ELF-1 (cell line): ENCODE measurements at places on chromosomes 2 and 18.
A peak's percentile ranks its signal among the peaks of the same experiment; 100 is the strongest.

DNA sequence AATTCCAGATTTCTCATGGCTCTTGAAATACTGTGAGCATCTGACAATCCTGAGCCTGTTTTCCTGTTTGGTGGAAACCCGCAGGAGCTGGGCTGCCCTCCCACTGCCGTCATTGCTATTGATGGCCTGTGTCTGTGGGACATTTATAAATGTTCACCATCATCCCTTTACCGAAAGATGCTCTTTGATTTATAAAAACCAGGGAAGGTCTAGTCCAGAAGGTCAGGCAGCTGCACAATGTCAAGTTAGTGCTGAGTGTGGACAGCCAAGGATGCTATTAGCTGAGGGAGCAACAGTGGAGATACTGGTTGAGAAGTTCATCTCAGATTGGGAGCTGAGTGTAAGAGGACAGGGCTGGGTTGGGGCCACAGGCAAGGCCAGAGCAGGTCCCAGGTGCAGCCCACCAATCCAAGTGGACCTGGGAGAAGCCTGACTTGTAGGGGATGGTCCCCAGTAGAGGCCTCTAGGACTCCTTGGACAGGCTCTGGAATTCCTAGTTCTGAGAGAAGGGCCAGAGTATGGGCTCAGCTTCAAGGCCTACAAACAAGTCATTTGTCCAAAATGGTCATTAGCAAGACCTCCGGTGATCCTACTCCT, 55.1 kb downstream of the COPS8 start:
- no peak for DNase-seq

DNA sequence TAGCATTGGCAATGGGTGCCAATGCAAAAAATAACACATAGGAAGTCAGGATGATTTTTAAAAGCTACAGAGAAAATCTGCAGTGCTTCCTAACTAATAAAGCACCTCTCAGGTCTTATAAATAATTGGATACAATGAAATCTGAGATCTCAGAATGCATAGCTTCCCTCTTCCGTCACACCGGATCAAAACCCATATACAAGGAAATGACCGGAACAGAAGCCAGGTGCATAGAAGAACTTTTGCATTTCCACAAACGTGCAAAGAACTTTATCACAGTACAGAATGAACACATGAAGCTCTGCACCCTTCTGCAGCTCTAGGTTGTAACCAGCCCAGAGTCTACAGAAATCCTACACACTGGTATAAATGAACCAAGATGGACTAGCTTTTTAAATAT, 145.4 kb downstream of the TCF4 start:
- DNase-seq: no peak

GRCh38 chr18:77065221-77065981, 67.2 kb downstream of the MBP start:
- DNase-seq: no peak

DNA sequence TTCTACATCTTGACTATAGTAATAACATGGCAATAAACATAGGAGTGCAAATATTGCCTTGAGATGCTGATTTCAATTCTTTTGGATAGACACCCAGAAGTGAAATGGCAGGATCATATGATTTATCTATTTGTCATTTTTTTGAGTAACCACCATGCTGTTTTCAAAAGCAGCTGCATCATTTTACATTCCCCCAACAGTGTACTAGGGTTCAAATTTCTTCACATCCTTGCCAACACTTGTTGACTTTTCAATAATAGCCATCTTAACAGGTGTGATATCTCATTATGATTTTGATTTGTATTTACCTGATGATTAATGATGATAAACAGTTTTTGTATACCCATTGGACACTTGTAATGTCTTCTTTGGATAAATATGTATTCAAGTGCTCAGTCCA, 90.8 kb downstream of the STRADB start:
- no peak for DNase-seq

GRCh38 chr2:16012626-16013358, 72.4 kb downstream of the MYCN start:
- DNase-seq: peak; percentile 77

DNA sequence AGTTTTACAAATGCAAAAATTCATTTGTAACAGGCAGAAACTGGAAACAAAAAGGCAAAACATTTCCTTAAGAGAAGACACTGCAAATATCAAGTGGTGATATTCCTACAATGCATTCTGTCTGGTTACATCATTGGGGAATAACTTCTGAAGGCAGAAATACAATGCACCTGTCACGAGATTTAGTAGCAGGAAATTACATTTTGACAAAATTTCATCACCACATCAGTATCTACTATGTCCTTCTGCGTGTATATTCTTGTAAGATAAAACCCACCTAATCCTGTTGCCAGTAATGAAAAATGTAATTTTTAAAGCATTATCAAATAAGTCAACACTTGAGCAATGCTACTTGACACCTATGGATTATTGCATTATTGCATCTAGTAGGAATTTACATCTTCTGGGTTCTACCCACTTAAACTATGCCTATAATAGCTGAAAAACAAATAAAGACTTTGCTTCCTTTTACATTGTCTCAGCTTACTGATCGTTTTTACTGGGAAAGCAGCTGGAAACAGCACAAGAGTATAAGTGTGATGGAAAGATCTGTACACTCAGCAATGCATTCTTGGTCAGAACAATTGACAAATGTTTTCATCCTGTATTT, 59.5 kb downstream of the IRS1 start:
- no peak for DNase-seq

- DNase-seq: no peak
Measured at GRCh38 chr2:187329586-187329985, 118.5 kb downstream of the CALCRL start.

DNA sequence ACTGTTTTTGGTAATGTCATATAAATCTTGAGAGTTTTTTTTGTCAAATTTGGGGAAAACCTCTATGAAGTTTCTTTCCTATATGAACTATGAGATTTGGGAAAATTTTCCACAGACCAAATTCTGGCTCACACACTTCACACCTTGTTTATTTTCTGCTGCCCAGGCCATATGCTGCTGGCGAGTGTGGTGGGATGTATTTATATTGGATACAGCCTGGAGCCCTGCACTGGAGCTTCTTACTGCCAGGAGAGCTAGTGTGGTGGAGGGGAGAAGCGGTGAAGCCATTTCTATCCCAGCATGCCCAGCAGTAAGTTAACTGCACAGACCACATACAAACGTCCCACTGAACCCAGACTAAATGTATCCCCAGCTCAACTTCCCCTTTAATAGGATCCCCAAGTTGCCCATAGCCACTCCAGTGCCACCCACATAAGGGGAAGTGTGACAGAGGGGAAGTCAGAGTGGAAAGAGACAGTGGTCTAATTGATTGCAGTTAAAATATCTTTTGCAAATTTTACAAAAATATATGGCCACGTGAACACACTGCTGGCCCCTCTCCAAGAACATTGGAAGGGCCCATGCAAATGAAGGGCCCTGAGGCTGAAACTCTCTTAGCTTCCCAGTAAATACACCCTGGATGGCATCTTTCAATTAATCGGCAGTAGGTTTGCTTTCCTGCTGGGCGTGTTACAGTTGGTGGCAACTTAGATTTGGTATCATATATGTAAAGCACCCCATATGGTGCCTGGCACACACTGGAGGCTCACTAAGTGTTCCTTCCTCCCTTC, 146.6 kb upstream of the ITGA6 start:
- DNase-seq: no peak

DNA sequence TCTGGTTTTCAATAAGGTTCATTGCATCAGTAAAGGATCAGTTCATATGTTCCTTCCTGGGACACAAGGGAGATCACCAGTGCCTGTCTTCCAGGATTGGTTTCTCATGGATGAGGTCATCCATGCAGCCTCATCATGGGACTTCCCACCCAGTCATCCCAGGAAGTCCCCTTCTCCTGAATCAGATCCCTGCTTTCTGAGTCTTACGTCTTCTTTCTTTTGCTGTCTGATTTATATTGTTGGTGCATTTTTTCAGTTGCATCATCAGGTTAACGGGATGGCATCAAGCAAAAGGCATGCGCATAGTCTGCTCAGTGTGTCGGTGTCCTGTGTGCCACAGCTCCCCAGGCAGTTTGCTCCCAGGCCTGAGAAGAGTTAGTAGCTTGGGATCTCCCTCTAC, 105.9 kb downstream of the SOX11 start:
- DNase-seq: peak; percentile 5

DNA sequence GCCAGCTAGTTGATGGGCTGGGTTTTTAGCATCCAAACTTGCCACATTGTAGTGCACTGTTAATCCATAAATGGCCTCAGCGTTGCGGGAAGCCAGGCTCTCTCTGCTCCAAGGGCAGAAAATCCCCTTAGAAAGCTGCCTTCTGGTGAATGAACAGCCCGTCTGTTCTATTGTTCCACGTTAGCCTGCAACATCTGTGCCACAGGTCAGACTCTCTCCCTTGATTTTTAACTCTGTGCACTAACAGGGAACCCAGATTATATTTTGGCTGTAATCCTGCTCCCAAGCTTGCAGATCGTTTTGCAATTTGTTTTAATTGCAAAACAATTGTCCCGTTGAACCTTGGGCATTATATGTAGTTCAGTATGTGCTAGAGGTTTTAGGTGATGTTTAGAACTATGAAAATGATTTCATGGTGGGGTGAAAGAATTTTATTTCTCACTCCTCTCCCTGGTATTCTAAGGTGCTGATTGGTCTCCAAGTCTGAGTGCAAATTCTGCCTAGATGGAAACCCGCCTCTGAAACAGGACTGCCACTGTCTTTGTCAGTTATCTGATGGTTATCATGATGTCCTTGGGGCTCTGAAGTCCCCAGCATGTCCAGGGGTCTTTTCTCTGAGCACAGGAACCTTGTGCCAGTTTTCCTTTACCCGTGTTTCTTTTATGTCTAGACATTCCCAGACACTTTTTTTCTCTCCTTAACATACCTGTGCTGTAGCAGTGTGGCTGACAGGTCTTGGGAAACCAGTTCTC, 106.6 kb downstream of the MAP4K4 start:
- DNase-seq: no peak

GRCh38 chr2:1602278-1603010, 141.9 kb downstream of the PXDN start:
- no peak for DNase-seq

- DNase-seq: no peak
Measured at GRCh38 chr2:134137182-134137611, 116.7 kb upstream of the MGAT5 start.

DNA sequence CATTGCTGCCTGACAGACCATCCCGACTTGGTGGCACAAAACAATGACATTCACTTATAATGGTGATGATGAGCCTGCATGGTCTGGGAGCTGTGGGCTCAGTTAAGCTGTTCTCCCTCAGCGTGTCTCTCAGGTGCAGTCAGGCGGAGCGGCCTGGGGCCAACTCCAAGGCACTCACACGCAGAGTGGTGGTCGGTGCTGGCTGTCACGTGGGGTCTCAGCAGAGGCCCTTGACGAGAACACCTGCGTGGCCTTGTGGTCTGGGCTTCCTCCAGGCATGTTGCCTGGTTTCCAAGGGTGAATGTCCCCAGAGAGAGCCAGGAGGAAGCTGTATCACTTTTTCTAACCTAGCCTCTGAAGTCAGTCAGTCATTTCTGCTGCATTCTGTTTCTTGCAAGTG, 29.8 kb downstream of the ARMC9 start:
- DNase-seq: peak; percentile 60

DNA sequence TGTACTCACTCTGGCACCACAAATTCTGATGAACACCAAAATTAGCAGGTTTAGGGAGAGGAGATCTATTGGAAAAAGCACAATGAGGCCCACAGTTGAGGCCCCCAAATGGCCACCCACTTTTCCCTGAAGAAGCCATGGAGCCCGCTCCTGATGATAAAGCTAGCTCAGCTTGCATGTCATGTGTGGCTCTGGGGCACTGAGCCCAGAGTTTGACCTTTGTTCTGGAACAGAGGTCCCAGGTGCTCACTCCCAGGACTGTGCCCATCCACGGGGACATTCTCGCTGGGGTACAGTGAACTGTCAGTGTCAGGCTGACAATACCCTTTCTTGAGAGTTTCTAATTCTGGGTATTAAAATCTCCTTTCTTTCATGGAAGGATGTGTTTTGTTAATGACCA, 36.2 kb downstream of the XDH start:
- no peak for DNase-seq

DNA sequence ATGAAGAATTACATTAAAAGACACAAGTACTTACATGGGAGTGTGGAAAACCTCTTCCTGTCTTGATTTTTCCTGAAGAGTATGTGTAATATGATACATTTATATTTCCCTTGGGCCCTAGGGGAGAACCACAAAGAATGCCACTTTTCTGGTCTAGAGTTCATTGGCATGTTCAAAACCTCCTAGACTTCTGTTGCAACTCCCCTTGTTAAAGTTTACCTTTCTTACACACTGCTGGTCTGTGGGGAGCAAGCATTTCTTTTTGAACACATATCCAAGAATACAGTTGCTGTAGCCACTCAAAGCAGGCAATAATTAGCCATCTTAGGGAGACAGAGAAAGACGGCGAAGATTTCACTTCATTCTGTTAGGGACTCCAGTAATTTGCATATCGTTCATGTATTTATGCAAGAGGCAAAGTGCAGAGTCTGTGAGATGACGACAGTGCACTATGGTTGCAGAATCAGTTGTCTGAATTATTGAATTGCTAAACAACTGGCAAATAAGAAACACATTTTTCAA, 103.5 kb downstream of the NOL4 start:
- peak; percentile 1 for DNase-seq

- DNase-seq: peak; percentile 87
Measured at GRCh38 chr2:213189001-213189899, 37.8 kb upstream of the IKZF2 start.

- DNase-seq: no peak
Measured at GRCh38 chr2:237455764-237456163, 31.3 kb upstream of the MLPH start.

GRCh38 chr2:166188084-166188483, 60.3 kb upstream of the SCN1A start:
- no peak for DNase-seq

DNA sequence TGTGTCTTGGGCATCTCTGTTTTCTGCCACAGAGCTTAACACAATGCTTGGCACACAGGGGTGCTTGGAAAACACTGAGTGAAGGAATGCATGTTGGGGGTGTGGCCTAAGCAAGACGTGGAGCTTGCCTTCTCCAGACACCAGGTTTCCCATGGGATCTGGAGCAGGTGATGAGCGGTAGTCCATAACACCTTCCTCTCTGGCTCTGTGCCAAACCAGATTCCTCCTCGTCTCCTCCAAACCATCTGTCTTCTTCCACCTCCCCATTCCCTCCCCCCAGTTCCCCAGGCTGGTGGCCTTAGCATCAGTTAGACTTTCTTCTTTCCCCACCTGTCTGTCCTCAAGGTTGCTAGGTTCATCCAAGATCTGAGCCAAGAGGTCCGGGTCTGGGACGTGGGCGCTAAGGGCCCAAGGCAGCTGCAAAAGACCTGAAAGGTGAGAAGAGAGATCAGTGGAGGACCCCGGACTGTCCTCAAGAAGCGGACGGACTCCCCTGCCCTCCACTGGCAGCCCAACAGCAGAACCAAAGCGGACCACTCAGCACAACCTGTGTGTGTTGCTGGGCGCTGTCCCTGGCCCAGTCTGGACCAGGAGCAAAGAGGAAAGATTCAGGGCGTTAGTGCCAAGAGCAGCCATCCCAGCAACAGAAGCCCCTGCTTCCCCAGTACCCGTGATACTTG, 1.2 kb upstream of the ITM2C start:
- no peak for DNase-seq

DNA sequence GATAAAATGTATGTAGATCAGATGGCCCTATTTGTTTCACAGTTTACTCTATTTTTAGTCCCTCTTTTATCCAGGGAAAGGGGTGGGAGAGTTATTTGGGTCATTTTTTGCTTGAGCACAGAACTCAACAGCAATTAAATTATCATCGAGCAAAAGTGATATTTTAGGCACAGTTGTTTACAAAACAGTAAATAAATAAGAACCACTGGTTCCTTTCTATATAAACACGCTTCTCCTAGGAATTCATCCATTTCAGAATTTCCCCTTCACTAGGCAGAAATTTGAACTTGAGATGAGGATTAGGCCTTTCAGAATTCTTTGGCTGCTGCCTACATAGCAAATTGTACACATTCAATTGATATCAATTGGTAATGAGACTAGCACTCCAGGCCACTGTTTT, 812.4 kb downstream of the CNTNAP5 start:
- no peak for DNase-seq
